ENCODE measurements at places on chromosomes 4 and X.

DNA sequence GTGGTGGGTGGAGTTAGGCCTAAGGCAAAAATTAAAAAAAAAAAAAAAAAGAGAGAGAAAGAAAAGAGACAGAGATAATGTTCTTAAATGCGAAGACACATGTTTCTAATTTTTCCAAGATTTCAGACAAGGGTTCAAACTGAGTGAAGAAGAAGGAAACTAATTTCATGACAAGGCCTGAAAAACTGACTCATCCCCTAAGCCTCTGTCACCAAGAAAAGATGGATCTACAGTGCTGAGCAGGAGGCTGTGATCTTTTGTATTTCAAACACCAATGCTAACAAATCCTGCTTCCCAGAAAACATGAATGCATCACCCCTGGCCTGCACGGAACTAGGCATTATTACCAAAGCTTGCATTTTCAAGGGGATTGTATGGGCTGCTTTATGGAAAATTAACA is 75.3 kb downstream of the PPARGC1A start:
- DNase-seq = no peak

- DNase-seq = no peak
These were observed 97.5 kb downstream of the FANCB start for GRCh38 chrX:14775416-14775815.

- DNase-seq = no peak
These were observed 520.1 kb upstream of the FRG1 start for GRCh38 chr4:189420572-189420971.

DNA sequence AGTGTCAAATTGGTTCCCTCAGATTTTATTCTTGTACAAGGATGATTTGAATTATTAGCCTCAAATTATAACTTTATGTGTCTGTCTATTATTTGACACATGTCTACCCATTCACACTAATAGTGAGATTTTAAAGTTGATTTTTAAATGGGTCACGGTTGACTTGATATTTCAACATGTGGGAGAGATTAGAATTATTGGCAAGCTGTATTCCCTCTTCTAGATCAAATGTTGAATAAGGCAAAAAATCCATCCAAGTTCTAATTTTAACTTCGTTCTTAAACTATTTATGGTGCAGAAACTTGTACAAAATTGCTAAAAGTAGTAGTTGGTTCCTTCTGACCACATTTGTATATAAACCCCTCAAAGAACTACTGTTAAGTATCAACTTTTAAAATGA is 1498.0 kb downstream of the STIM2 start:
- DNase-seq = no peak

GRCh38 chrX:29024871-29025270 is 437.6 kb downstream of the IL1RAPL1 start:
- DNase-seq = no peak

- DNase-seq = no peak
These were observed 53.8 kb upstream of the TBC1D14 start for GRCh38 chr4:6855692-6856297.

DNA sequence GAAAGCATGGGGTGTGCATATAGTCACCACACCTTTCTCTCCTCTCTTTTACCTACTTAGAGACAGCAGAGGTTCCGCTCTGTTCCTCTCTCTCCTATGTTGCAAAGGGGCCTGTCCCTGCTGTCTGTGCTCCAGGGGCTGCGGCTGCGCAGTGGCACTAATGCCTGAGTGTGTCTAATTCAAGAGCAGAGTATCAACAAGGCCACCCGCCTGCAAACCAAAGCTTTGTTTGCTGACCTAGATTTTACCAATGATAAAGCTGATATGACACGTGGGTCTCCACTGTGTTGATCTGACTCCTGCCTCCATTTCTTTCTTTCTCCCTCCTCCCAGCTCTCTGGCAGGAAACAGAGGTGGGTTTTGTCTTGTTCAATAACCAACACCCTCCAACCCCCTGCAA is 74.9 kb downstream of the NSG1 start:
- no peak for DNase-seq

GRCh38 chrX:20653070-20653469 is 386.4 kb upstream of the RPS6KA3 start:
- DNase-seq = no peak

GRCh38 chrX:31545191-31545590 is 473.4 kb upstream of the FTHL17 start:
- DNase-seq = no peak

DNA sequence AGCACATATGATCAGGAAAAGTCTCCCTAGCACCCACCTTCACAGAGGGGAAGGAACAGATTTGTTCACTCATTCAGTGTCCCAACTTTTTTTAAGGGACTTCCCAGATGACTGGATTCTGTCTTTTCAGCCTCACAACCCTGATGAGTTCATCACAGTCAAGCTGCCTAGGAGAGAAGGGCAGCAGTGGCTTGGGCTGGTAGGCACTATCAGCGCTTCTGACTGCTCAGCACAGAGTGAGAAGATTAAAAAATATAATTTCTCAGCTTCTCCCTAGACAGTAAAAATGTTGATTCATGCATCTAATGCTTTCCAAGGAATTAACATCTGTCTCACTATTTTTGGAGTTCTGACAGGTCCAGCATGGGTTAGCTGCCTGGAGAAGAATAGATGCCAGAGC is 328.2 kb downstream of the DTHD1 start:
- DNase-seq = no peak

- DNase-seq = no peak
These were observed 184.1 kb downstream of the MID1IP1 start for GRCh38 chrX:38985375-38985774.

- DNase-seq = no peak
These were observed 38.8 kb downstream of the MGARP start for GRCh38 chr4:139241086-139241783.

- DNase-seq = no peak
These were observed 10.0 kb upstream of the AP1S2 start for GRCh38 chrX:15864629-15865028.

GRCh38 chr4:101224358-101225218 is 122.7 kb downstream of the PPP3CA start:
- DNase-seq = no peak

GRCh38 chr4:42608551-42608950 is 48.4 kb downstream of the ATP8A1 start:
- no peak for DNase-seq

GRCh38 chr4:36041340-36041739 is 203.0 kb downstream of the ARAP2 start:
- DNase-seq = no peak

- no peak for DNase-seq
These were observed 973.3 kb upstream of the FTHL17 start for GRCh38 chrX:32045149-32045548.

- no peak for DNase-seq
These were observed 27.1 kb upstream of the MAP9 start for GRCh38 chr4:155403886-155404285.

Measured in esophagus squamous epithelium (tissue), 5 donors.